NCI-H1694 (cell line): ENCODE measurements at places on chromosomes 4 and X.

DNA sequence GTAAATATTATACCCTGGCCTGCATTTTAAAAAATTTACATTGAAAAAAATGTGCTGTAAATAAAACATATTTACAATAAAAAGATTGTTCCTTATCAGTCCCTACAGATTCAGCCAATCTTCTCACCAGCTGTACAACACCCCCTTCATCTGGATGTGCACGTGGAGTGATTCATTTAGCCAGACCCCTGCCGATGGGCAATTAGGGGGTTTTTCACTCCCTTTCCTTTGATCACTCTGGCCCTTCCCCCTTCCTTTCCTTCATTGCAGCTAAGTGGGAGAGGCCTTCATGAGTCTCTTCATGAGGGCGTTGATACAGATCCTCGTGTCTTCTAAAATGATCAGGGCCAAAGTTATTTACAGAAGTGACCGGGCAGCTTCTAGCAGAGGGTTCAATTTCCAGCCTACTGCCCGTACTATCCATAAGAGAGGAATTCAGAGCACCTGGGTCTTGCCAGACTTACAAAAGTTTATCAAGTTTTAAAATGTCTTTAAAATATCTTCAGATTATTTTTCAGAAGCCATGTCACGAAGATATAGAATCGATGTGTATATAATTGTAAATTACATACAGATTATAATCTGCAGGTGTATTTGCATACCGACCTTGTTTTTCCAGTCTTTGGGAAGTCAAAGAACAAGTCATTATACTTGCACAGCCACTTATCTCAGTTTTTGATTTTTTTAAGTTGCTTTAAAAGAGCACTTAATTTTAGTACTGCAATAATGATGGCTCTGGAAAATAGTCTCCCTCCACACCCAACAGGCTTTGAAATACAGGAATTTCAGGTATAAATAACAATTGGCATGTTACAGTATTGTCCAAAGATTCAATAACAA, 21.4 kb upstream of the RASL11B start:
- no peak for DNase-seq

DNA sequence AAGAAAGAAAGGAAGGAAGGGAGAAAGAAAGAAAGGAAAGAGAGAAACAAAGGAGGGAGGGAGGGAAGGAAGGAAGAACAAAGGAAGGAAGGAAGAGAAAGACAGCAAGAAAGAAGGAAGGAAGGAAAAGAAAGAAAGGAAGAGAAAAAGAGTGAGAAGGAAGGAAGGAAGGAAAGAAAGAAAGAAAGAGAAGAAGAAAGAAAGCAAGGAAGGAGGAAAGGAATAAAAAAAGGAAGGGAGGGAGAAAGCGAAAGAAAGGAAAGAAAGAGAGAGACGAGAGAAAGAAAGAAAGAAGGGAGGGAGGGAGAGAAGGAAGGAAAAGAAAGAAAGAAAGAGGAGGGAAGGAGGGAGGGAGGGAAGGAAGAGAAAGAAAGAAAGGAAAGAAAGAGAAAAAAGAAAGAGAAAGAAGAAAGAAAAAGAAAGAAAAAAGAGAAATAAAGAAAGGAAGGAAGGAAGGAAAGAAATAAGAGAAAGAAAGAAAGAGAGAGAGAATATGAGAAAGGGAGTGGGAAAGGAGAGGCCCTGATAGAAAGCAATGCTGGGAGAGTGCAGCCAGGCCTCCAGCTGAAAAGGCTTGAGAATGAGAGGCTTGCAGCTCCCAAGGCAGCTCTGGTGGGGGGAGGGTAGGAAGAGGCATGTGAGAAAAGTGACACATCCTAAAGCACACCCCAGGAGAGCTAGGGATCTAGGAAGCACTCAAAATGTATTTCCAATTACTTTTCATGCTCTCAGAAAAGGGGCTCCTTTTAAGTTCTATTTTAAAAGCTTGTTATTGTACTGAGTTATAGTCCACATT, 134.0 kb upstream of the ZIC3 start:
- no peak for DNase-seq

GRCh38 chr4:88949605-88950004, 107.4 kb downstream of the FAM13A start:
- no peak for DNase-seq

GRCh38 chr4:76280488-76281441, 25.8 kb upstream of the STBD1 start:
- DNase-seq, result no peak

DNA sequence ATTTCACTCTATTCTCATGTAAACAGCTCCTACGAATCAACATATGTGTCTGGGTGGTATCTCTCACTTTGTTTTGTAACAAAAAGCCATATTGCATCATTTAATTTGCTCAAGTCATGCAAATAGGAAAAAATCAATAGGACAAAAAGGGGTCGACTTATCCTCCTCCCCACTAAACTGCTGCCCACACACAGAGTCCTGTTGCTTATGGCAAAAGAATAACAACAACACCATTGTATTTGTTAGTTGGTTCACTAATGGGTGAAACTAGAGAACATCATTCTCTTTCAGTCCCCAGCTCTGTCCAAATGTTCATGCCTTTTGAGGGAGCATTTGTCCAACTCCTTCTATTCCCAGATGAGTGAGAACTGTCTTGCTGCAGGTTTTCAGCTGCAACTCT, 2.1 kb downstream of the HHIP start:
- DNase-seq, result no peak

DNA sequence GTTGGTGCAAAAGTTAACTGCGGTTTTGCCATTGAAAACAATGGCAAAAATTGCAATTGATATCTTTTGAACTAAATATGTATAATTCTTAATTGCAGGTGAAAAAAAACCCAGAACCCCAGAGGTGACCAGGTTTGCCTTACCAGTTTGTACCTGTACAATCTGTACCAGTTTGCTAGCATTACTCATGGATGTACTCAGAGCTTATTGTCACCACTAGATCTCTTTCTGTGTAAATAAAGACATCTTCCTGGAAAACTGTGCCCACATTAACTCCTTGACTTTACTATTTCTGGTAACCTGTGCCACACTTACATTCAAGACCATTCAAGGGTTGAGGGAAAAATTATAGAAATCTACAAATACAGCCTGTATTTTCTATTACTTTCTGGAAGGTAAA, 139.7 kb downstream of the ELOVL6 start:
- no peak for DNase-seq

- DNase-seq, result no peak
These were observed 36.3 kb downstream of the ARSD start for GRCh38 chrX:2892816-2893215.

DNA sequence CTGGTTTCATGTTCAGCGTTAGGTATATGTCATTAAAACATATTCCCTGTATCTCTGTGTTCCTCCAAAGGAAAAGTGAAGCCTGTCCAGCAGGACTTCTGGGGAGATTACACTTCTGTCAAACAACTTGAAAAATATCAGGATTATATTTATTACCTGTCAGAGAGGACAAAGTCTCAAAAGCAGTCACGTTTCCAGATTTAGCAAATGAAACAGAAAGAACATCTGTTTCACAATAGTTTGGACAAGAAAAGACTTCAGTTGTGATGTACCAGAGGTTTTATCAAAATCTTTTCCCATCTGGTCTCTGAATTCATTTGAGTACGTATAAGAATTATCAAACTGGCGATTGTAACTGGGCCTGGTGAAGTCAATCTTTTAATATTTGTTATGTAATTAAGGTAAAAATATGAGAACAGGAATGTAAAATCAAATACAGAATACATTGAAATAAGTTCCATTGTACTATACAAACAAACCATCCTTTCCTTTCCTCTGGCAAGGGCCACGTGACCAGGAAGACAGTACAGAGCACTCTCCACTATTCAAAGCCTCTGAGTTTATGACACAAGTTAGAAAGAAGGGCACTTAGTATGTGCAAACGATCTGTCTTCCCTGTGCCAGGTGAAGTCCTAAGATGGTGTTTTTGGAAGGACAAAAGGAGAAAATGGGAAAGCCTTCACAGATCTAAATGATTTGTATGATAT, 3.2 kb downstream of the CASP3 start:
- DNase-seq, result no peak
